T-helper 17 cell (primary cell): ENCODE measurements at places on chromosomes 5 and 9.

DNA sequence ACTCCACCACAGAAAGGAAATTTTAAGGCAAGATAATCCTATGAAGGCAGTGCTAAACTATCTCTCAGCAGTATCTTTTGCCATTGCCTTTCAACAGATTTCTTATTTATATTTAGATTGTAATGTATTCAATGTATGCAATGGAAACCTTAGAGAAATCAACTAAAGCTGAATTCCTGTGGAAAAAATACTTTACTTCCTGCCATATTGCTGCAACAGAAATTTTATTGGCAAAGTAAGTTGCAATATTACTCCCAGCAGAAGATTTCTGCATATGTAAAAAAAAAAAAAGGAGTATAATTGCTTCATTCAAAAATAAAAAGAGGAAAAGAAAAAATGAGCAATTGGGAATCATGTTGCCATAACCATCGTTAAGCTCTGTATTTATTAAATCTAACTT lies 454.6 kb upstream of the CD180 start:
- no peak for DNase-seq

DNA sequence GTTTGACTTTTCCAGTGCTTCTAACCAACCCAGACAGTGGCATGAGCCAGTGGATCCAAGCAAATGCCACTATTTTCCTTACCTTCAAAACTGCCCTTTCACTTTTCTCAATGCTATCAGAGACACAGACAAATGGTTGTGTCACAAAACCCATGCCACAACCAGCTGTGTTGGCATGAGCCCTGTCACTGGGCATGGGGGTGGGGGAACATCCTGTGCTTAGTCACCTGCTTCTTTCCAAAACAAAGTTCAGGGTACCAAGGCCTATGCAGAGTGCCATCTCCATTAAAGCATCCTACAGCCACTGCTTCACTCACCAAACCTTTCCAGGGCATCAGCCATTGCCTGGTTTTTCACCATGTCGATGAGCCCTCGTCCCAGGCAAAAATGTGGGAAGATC lies 30.1 kb downstream of the NIPSNAP3B start:
- DNase-seq: no peak

GRCh38 chr9:90393365-90394152 lies 249.1 kb downstream of the DIRAS2 start:
- no peak for DNase-seq

- no peak for DNase-seq
Observed at GRCh38 chr9:107153336-107153735, 129.7 kb upstream of the RAD23B start.

DNA sequence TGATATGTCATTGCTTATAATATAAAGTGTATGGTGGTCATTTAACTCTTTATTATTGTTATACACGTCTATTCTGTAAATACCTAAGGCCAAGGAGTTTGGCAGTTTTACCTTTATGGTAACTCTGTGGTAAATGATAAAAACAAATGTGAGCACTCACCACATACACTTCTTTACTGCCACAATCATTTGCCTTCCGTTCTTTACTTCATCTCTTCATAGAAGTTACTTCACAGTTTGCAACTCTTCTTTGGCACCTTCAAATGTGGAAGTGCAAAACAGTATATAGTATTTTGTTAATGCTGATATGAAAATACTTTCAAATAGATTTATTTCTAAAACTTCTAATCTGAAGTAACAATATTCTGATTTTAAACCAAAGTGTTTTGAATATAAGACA lies 4.4 kb upstream of the MEF2C start:
- no peak for DNase-seq

GRCh38 chr5:118121258-118121657 lies 867.1 kb downstream of the DTWD2 start:
- no peak for DNase-seq

DNA sequence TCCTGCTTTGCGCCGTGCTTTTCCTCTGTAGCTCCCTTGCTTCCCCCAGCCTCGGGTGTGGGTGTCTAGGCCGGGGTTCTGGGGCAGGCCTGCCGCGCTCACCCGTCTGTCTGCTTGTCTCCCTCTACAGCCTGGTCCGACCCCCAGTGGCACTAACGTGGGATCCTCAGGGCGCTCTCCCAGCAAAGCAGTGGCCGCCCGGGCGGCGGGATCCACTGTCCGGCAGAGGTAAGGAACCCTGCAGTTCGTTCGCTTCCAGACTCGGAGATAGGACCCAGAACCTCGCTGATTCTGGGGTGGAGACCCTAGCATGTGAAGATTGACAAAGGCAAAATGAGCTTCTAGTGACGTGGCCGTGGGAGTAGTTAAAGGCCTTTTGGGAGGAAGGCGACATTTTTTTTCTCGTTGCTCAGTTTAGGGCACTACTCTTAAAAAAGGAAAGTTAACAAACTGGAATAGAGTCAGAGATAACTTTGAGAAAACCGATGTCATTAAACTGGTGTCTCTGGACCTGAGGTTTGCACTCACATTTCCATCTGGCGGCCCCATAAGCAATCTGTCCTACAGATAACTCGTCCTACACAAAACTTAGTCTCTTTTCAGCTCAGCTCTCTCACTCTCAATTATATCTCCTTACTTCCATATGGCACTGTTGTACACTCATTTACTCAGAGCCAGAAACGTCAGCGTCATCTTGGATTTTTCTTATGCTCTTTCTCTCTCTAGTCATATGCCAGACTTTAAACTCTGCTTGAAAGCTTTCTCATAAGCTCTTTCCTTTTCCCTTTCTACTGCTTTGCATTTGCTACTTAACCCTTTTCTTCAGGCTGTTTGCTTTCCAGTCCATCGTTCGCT lies 561 bp downstream of the SEC61B start:
- no peak for DNase-seq

GRCh38 chr9:14391620-14392019 lies 77.7 kb upstream of the NFIB start:
- no peak for DNase-seq

DNA sequence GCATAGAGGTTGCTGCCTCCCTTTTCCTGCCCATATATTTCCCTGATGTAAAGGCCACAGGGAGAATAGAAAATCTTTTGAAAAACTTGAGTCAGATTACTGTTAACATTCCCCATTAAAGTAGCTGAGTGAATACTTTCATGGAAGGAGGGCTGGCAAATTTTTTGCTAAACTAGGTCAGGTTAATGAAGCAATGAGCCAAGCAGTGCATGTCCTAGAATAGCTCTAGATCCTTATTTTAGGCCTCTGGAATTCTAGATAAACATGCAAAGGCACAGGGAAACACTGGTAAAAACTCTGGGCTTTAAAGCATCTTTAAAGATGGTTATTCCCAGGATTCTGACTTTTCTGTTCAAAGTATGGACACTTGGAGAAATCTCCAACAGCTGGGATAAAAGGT lies 27.9 kb downstream of the TTC1 start:
- no peak for DNase-seq

GRCh38 chr5:96227957-96228356 lies 205.1 kb downstream of the PCSK1 start:
- no peak for DNase-seq

DNA sequence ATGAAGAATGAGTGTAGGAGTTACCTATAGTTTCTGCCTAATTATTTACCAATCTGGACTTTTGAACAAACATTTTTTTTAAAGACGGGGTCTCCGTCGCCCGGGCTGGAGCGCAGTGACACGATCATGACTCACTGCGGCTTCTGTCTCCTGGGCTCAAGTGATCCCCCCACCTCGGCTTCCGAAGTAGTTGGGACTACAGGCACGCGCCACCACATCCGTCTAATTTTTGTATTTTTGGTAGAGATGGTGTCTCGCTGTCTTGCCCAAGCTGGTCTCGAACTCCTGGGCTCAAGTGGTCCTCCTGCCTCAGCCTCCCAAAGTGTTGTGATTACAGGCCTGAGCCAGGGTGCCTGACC lies 1.5 kb downstream of the CTNNA1 start:
- no peak for DNase-seq

DNA sequence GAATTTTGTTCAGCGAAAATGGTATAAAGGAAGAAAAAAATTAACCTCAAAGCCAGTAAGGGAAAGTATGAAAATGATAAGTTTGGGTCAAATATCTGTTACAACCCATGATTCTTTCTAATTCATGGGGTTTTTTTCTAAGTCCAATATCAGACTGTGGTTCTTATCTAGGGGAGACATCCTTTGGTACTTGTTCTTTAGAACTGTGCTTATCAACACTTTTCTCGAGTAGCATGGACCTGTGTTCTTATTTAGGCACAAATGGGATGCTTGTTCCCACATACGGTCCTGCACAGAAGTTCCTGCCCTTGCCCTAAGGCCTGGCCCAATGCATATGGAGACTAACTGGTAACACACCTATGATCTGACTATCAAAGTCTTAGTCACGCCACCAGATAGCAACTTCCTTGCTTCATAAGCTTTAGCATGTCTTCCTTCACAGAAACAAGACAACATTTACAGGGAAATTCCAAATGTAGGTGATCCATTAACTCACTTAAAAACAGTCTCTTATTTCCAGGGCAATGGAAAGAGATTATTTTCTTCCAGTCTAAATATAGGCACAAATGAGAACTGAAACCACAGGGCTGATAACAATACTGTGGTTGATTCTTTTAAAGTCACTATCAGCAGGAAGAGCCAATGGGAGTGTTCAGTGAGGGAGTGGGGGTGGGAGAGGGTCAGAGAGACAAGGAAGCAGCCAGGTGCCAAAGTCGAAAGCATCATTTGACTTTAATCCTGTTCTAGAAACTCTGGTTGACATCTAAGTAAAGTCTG lies 268.8 kb upstream of the ANKRD55 start:
- DNase-seq: no peak
